ENCODE measurements at places on chromosomes 12 and 14. TPM values are rescaled to one million over a fixed set of nuclear protein-coding genes. Genes with fewer than 3 reads are reported as not detected.

- no peaks in the 10 kb centered on the region for H3K4me1 ChIP-seq
- H3K4me3 ChIP-seq, result no peak overlapping the region
- H3K27ac ChIP-seq, result no peak overlapping the region
- H3K27me3 ChIP-seq, result no peaks in the 10 kb centered on the region
- no peaks in the 10 kb centered on the region for H3K36me3 ChIP-seq
These were observed 62.1 kb downstream of the ZNF664 start for GRCh38 chr12:124035163-124035562.

DNA sequence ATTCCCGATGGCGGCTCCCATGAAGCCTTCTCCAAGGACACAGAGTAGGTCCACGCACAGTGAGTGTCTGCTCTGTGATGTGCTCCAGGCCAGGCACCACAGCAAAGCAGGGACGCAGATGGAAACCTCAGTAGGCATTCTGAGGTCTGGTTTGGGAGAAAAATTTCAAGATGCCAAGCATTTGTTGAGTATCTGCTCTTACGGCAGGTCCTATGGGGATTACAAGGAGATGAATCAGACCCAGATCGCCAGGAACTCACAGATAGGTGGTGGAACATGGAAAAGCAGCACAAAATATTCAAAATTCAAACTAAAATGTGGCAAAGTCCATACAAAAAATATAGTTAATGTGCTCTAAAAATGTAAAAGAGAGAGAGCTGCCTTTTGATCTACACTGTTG lies 684.9 kb upstream of the TMEM132C start:
- H3K36me3 ChIP-seq, result no peaks in the 10 kb centered on the region
- H3K4me3 ChIP-seq, result no peak overlapping the region

- no peak overlapping the region for H3K4me3 ChIP-seq
- no peaks in the 10 kb centered on the region for H3K36me3 ChIP-seq
- H3K27ac ChIP-seq, result no peak overlapping the region
- H3K4me1 ChIP-seq, result no peaks in the 10 kb centered on the region
- no peak for DNase-seq
These were observed 13.2 kb downstream of the SERPINA5 start for GRCh38 chr14:94594441-94594840.

GRCh38 chr12:66282244-66282643 lies 20.0 kb upstream of the HELB start:
- H3K27ac ChIP-seq, result no peak overlapping the region
- no peaks in the 10 kb centered on the region for H3K27me3 ChIP-seq
- DNase-seq, result no peak
- no peaks in the 10 kb centered on the region for H3K36me3 ChIP-seq

DNA sequence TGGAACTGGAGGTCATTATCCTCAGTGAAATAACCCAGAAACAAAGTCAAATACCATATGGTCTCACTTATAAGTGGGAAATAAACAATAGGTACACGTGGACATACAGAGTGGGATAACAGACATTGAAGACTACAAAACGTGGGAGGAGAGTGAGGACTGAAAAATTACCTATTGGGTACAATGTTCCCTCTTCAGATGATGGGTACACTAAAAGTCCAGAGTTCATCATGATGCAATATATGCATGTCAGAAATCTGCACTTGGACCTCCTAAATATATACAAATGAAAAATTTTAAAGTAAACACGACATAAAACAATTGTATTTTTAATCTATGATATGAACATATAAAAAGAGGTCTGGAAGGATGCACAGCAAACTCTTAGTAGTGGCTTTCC lies 71.2 kb downstream of the SLC38A4 start:
- H3K4me3 ChIP-seq, result no peak overlapping the region
- DNase-seq, result no peak
- H3K4me1 ChIP-seq, result no peaks in the 10 kb centered on the region
- no peaks in the 10 kb centered on the region for H3K27me3 ChIP-seq

- no peaks in the 10 kb centered on the region for H3K36me3 ChIP-seq
- DNase-seq, result peak; percentile 16
- H3K27ac ChIP-seq, result no peak overlapping the region
- H3K4me3 ChIP-seq, result no peak overlapping the region
These were observed 218.8 kb upstream of the BMP4 start for GRCh38 chr14:54175298-54175942.

DNA sequence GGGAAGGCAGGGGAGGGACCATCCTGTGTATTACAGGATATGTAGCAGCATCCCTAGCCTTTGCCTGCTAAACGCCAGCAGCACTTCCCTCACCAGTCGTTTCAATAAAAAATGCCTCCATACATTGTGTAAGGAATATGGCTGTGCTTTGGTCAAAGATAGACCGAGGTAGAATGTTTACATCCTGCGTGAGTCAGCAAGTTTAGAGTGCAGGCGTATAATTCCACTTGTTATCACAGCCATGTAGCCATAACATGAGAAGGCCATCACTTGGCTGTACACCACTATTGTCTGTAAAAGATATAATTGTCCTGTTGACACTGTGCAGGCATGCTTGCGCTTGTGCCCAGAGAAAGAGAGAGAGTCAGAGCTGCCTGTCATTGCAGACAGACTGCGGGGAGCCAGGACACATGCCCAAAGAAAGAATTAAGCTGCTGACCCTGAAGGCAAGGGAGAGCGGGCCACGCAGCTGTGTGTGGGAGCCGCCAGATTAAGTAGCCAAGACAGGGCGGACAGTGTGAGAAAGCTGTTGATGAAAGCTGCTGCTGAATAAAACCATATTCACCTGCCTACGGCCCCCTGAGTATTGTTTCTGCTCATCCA lies 68.4 kb downstream of the CRACR2A start:
- no peak overlapping the region for H3K4me3 ChIP-seq
- no peak overlapping the region for H3K27ac ChIP-seq
- H3K27me3 ChIP-seq, result no peaks in the 10 kb centered on the region
- H3K36me3 ChIP-seq, result 0 out of 2 replicates have a peak, but pooled peaks cover 3% of the 10 kb centered on the region
- H3K4me1 ChIP-seq, result no peaks in the 10 kb centered on the region
- DNase-seq, result no peak

DNA sequence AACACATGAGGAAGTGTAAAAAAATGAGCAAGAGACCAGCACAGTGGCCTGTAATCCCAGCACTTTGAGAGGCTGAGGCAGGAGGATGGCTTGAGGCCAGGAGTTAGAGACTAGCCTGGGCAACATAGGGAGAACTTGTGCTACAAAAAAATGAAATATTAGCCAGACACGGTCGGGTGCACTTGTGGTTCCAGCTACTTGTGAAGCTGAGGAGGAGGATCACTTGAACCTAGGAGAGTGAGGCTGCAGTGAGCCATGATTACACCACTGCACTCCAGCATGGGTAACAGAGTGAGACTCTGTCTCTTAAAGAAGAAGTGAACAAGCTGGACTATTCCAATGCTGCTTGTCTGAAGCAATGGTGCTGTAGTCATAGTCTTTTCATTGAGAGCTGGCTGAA lies 36.3 kb upstream of the MAP3K9 start:
- H3K4me3 ChIP-seq, result no peak overlapping the region
- H3K36me3 ChIP-seq, result no peaks in the 10 kb centered on the region
- DNase-seq, result no peak
- no peak overlapping the region for H3K27ac ChIP-seq

DNA sequence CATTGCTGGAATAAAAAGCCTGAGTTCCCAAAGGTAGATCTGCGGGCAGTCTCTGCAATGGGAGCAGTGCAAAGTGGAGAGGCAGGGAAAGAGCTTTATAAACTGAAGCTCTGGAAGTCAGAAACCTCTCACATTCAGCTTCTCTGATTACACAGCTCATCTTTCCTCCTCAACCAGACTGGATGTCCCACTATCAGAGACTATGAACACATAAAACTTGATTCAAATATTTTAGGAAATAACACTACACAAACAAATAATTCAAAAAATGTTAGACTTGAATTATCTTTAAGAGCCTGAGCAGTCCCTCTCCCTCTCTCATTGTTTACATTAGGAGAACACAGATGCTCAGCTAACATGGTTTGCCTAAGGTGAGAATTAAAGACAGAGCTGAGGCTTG lies 72.9 kb downstream of the DENND5B start:
- no peak overlapping the region for H3K4me3 ChIP-seq
- H3K27me3 ChIP-seq, result no peaks in the 10 kb centered on the region
- no peak for DNase-seq
- H3K4me1 ChIP-seq, result peaks cover 18% of the 10 kb centered on the region
- H3K27ac ChIP-seq, result no peak overlapping the region

The GUCY2C gene
- 0.08 TPM for total RNA-seq

The TC2N gene
- total RNA-seq, result 1.4 TPM

The PITPNM2 gene
- total RNA-seq, result 0.95 TPM

The P2RX2 gene
- not detected for total RNA-seq

The TAS2R8 gene
- not detected for total RNA-seq

The IL23A gene
- total RNA-seq, result 4.7 TPM

The OR6C75 gene
- not detected for total RNA-seq
